Iris pigment epithelial cell (primary cell): ENCODE measurements at places on chromosomes 1 and 21.
A peak's percentile ranks its signal among the peaks of the same experiment; 100 is the strongest.

- DNase-seq, result peak; percentile 87
Measured at GRCh38 chr1:236576004-236576403, 28.3 kb downstream of the HEATR1 start.

DNA sequence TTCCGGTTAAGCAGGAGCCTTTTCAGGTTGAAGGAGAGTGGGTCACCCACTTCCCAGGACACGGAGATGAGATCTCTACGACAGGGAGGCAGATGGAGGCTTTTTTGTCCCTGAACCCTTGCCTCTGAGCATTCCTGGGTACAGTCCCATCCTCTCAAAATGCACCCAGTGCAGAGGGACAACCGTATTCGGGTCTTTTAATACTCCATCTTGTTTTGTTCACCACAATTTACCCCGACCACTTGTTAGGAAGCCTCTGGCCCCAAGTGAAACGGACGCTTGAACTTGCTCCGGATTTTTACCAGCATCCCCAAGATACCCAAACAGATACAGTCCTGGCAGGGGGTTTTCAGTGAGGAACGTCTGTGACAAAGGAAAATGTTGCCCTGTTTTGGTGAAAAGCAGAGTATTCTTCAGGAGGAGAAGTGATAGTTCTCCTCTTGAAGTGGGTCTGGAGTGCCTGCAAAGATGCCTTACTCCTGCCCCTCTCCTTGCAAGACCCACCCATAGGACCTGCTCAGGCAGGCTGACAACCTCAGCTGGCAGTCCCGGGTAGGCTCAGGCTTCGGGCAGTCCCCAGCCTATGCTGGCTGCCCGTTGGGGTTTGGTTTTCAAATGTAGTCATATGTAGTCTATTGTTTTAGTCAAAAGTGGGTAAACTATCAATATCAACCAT lies 669 bp upstream of the ARL8A start:
- DNase-seq, result no peak

GRCh38 chr1:50158421-50158820 lies 49.7 kb downstream of the ELAVL4 start:
- DNase-seq, result no peak

GRCh38 chr1:82560566-82560965 lies 759.8 kb downstream of the ADGRL2 start:
- no peak for DNase-seq

DNA sequence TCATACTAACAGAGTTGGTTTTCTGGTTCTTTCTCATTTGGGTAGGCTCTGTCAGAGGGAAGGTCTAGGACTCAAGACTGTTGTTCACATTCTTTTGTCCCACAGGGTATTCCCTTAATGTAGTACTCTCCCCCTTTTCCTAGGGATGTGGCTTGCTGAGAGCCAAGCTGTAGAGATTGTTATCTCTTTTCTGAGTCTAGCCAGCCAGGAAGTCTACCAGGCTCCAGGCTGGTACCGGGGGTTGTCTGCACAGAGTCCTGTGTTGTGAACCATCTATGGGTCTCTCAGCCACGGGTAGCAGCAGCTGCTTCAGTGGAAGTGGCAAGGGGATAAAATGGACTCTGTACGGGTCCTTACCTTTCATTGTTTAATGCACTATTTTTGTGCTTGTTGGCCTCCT lies 226.4 kb downstream of the LBR start:
- DNase-seq, result no peak

DNA sequence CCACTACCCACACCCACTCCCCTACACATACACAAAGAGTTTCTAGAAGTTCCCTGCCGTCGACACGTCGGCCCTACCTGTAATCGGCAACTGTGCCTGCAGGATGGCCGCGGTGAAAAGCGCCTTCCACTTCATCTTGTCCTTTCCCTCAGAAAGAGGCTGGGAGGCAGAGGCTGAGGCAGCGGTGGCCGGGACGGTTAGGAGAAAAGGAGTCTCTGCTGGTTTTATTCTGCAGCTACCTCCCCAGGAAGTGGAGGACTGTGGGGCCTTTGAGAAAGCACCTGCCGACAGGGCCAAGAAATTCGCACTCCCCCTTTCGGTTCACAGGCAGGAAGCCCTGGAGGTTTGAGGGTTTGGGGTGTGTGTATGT lies at the start of gene CD247:
Gene CD247 (minus strand): TSS at position 199 of the 370 bp plus-strand sequence. CDS start 64 bp downstream, at position 135.
- no peak for DNase-seq

DNA sequence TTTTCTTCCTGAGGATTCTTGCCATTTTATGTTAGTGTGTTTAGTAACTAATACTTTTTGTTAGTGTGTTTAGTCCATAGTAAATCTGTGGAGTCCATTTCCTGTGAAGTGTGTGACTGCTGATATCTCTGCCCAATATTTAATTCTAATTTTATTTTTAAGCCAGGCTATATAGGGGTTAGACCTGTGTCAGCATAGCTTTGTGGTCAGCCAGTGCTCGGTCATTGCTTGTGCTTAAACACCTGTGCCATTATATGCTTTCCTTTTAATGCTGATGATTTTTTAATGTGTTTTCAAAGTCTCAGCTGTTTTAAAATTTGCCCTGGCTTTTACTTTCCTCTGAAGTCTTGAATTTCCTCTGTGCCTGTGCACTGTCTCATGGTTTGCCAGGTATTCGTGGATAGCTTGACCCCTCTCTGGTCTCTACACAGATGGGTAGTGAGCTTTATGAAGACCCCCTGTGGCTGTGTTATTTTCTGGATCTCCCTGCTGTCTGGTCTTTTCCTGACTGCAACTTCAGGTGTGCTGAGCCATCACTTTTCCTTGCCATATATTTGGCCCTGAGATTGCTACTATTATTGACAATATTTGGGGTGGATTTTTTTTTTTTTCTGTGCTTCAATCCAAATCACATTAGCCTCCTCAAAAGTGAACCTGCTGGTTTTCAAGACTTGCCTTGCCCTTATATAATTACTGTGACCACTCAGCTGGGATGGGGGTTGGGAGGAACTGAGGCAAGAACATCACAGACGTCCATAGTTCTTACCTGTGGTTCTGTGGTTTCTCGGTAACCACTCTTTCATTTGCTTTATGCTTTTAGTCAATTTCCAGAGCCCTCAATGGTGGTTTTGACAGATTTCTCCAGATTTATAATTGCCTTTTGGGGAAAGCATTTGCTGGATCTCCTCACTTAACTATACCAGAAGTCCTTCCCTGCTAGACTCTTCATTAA lies 59.6 kb downstream of the RPS6KC1 start:
- no peak for DNase-seq
